ENCODE measurements at places on chromosomes 6 and 20.

DNA sequence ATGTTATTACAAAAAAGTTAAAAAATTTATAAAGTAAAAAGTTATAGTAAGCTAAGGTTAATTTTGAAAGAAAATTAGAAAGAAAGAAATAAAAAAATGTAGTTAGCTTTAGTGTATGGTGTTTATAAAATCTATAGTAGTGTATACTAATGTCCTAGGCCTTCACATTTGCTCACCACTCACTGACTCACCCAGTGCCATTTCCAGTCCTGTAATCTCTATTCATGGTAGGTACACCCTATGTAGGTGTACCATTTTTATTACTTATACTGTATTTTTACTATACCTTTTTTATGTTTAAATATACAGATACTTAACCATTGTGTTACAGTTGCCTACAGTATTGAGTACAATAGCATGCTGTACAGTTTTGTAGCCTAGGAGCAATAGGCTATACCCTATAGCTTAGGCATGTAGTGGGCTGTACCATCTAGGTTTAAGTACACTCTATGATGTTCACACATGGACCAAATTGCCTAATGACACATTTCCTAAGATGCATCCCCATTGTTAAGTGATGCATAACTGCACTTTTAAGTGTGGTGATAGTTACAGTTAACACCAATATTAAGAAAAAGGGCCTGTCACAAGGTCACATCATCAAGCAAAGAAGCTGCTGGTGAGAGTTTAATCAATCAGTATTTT lies 8.0 kb downstream of the CD2AP start:
- no peak for ATAC-seq

DNA sequence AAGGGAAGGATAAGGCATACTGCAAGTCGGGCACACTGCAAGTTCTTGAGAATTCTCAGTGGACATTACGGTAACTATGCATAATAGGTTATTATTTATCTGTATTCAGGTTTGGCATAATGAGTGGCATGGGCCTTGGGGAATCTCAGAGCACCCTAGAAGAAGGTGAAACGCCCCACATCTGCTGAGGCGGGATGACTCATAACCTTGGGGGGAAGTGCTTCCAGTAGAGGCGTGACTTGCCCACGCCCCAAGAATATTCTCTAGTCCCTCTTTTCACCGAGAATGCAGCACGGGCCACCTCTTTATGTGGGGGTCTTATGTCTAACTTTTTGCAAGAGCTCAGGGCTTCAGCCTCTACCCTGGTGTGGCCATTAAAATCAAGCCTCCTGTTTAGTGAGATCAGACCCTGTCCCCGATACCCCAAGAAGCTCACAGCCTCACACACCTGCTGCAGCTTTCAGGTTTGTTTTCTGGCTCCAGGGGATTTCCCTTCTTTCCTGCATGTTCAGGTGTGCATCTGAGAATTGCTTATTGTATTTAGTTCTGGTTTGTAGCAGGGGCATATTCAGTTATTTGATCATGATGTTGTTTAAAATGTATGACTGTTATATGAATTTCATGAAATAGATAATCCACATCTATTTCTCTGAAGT lies 19.1 kb downstream of the ZFP64 start:
- peak; percentile 93 for ATAC-seq

- no peak for ATAC-seq
Observed at GRCh38 chr6:15495375-15495901, 167.4 kb downstream of the DTNBP1 start.

DNA sequence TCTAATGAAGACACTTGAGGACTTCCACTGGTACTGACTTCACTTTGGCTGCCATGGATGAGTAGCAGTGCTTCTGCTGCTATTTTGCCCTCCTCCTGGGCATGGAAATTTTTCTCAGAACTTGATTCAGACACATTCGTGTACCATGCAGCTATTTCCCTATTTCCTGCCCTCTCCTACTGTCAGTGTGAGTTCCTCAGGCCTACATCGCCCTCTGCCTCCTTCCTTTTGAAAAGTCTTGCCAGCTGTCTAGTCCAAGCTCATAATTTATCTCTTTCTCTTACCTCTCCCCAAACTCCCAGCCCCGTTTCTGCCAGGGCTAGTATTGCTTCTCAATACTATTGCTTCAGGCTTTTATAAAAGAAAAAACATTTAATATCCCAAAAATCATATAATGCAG lies 470.2 kb downstream of the ADGRB3 start:
- no peak for ATAC-seq

Data from stimulated activated memory B cell treated with anti-CD40 and anti-IgM and Interleukin-4, amounts not matched to agents 10 μg/mL and 1 μg/mL and 100 μg/mL, for 72 hours (primary cell).